Sigmoid colon (tissue), 7 donors: ENCODE measurements at places on chromosomes 2 and 18. TPM values are rescaled to one million over a fixed set of nuclear protein-coding genes. Genes with fewer than 3 reads are reported as not detected.

CAVIN2 gene
- polyA plus RNA-seq: 15.6 TPM

CIDEA gene
- polyA plus RNA-seq: not detected

DNA sequence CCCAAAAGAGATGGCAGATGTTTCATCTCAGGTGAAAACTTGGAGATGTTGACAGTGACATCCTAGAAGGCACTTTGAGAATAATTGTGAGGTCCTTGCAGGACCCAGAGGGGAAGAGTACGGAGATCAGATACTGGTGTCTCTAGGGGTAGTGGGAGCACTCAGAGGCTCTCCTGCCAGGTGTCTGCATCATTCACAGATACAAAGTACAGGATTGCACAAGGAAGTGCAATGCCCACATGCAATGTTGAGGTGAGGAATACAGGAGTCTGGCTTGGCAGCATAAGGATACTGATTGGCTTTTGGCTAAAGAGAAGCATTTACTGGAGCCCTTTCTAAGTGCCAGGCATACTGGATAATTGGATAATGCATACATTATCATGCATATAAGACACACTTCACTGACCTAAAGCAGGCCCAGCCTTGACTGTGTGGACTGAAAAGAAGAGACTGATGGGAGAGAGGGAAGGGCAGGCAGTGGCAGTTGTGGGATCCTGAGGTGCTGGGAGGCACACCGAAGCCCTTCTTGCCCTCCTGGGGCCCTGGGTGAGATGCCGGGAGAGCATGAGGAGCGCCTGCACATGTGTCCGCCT is 31.0 kb upstream of the NCKAP5 start:
- DNase-seq: no peak
- no peaks in the 10 kb centered on the region for H3K36me3 ChIP-seq
- no peaks in the 10 kb centered on the region for H3K4me1 ChIP-seq
- H3K27me3 ChIP-seq: no peaks in the 10 kb centered on the region

TFPI gene
- polyA plus RNA-seq: 25.8 TPM

PRSS56 gene
- polyA plus RNA-seq: not detected

DNA sequence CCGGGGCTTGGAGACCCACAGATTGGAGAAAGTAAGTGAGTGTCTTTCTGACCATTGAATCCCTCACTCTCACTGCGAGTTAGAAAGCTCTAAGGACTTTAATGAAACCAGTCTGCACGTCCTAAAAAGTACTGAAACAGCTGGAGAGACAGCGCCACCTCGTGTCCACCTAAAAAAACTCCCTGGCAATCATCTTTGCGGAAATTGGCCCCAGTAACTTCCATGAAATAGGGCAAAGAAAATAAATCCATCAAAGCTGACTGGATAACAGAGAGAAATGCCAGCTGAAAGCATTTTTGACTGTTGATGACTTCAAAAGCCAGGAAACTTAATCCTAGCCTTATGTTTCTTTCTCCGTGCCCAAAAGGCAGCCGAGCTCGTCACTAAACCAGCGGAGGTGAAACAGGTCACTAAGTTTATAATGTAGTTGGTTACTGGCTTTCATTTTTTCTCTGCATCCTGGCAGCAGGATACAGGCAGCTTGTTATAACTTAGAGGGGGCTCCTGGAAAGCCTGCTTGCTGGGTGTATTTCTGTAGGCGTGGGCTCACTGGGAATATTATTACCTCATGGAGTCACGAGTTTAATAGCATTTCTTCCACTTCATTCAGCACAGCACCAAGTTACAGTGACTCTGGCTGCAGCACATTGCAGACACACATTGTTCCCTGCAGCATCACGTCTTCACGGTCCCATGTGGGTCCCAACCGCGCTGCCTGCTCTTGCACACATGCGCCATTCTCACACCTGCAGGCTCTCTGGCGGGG is 266.5 kb downstream of the HRH4 start:
- H3K4me3 ChIP-seq: no peak overlapping the region
- no peaks in the 10 kb centered on the region for H3K4me1 ChIP-seq
- no peak overlapping the region for H3K27ac ChIP-seq
- peak; percentile 75 for DNase-seq

GRCh38 chr18:77316641-77317040 is 67.0 kb downstream of the GALR1 start:
- peaks cover 6% of the 10 kb centered on the region for H3K4me1 ChIP-seq
- no peaks in the 10 kb centered on the region for H3K27me3 ChIP-seq
- no peaks in the 10 kb centered on the region for H3K36me3 ChIP-seq
- H3K4me3 ChIP-seq: no peak overlapping the region

DNA sequence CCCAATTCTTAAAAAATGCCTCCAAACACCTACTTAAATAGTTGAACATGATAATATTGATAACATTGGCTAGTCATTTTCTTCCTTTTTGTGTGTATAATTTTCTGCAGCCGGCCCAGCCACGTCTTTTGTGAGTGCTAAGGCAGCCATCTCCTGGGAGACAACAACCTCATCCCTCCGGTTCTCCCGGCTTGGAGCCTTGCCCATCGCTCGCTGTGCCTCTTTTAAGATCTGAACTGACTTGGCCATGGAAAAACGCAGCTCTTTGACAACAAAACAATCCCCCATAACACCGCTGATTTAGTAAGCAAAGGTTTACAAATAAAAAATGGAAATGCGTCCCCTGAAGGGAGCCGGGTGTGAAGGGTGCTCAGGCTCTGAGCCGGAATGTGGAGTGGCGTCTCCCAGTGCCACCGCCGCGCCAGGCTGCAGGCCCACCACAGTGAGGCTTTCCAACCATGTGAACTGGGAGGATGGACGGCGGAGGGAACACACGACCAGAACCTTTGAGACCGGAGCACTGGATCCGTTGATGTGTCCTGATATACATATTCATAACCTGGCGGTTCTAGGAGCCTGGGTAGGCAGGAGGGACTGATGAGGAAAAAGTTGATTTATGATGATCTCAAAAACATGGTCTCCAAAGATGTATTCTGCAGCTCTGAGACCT is 87.4 kb downstream of the SMIM21 start:
- DNase-seq: no peak
- no peak overlapping the region for H3K4me3 ChIP-seq
- no peaks in the 10 kb centered on the region for H3K27me3 ChIP-seq

ERFE gene
- not detected for polyA plus RNA-seq

DNA sequence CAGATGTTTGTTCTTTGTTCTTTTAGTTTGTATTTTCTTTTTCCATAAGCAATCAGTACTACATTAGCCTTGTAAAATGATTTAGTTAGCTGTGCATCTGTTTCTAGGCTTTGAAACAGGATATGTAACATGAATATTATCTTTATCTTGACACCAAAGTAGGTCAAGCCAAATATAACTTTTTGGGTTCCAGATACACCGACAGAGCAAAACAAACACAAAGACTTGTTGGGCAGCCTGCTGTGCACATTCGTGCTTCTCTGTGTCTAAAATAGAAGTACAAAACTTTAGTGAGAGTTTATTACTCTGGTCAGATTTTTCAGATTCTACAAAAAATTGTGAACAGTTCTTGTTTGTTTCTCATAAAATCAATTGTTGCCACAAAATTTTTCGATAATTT is 1059.3 kb upstream of the GYPC start:
- H3K4me3 ChIP-seq: no peak overlapping the region
- no peaks in the 10 kb centered on the region for H3K4me1 ChIP-seq
- DNase-seq: no peak
- no peaks in the 10 kb centered on the region for H3K36me3 ChIP-seq

GRCh38 chr18:56569416-56569815 is 69.0 kb downstream of the TXNL1 start:
- H3K27ac ChIP-seq: no peak overlapping the region
- H3K27me3 ChIP-seq: no peaks in the 10 kb centered on the region
- no peak overlapping the region for H3K4me3 ChIP-seq
- no peak for DNase-seq

GRCh38 chr2:27126252-27126710 is 2.7 kb downstream of the ABHD1 start:
- H3K4me3 ChIP-seq: no peak overlapping the region
- H3K4me1 ChIP-seq: no peaks in the 10 kb centered on the region
- DNase-seq: peak; percentile 19
- no peak overlapping the region for H3K27ac ChIP-seq
- peaks cover 14% of the 10 kb centered on the region for H3K36me3 ChIP-seq
- no peaks in the 10 kb centered on the region for H3K27me3 ChIP-seq

GRCh38 chr2:170492010-170492409 is 223.1 kb upstream of the SP5 start:
- no peak overlapping the region for H3K4me3 ChIP-seq
- H3K27ac ChIP-seq: no peak overlapping the region
- no peaks in the 10 kb centered on the region for H3K4me1 ChIP-seq
- no peak for DNase-seq
- no peaks in the 10 kb centered on the region for H3K36me3 ChIP-seq

GAL3ST2 gene
- 13.6 TPM for polyA plus RNA-seq

PCARE gene
- polyA plus RNA-seq: not detected

DNA sequence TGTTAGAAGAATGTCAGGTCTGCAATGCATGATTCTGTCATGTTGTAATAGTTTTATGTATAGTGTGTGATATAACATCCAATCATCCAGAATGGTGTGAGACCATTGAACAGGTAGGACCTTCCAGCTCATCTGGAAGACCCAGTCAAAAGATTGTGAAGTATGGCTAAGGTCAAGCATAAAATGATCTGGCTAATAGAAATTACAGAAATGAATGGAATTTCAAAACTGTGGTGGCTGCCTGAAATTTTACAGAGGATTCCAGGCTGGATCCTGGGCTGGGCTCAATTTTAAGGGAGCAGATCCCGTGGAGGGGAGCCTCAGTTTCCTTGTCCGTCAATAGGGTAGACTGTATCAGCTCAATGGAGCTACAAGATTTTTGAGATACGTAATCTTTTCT is 39.1 kb downstream of the ACKR3 start:
- no peaks in the 10 kb centered on the region for H3K4me1 ChIP-seq
- no peak overlapping the region for H3K27ac ChIP-seq
- no peaks in the 10 kb centered on the region for H3K27me3 ChIP-seq
- no peak overlapping the region for H3K4me3 ChIP-seq
- H3K36me3 ChIP-seq: no peaks in the 10 kb centered on the region
- DNase-seq: no peak

GRCh38 chr2:174659069-174659900 is 61.7 kb upstream of the WIPF1 start:
- peaks cover 53% of the 10 kb centered on the region for H3K4me1 ChIP-seq
- no peaks in the 10 kb centered on the region for H3K27me3 ChIP-seq
- no peak overlapping the region for H3K27ac ChIP-seq
- DNase-seq: no peak
- H3K4me3 ChIP-seq: no peak overlapping the region

DNA sequence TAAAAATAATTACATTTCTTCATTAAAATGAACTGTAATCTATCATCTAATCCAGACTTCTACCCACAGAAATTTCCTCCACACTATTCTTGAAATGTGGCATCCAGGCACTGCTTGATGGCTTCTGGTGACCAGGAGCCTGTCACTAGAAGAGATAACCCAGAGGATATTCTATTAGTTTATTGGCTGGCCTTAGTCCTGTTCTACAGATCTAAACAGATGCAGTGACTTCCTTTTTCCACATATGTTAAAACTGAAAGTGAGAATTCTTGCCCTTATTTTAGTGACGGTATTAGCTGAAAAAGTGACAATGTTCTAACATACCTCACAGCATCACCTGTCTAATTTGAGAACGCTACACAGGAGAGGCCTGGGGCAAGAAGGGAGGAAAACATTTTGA is 775.4 kb downstream of the TSN start:
- H3K4me3 ChIP-seq: no peak overlapping the region
- H3K27ac ChIP-seq: no peak overlapping the region
- H3K4me1 ChIP-seq: peaks cover 5% of the 10 kb centered on the region
- DNase-seq: no peak

DNA sequence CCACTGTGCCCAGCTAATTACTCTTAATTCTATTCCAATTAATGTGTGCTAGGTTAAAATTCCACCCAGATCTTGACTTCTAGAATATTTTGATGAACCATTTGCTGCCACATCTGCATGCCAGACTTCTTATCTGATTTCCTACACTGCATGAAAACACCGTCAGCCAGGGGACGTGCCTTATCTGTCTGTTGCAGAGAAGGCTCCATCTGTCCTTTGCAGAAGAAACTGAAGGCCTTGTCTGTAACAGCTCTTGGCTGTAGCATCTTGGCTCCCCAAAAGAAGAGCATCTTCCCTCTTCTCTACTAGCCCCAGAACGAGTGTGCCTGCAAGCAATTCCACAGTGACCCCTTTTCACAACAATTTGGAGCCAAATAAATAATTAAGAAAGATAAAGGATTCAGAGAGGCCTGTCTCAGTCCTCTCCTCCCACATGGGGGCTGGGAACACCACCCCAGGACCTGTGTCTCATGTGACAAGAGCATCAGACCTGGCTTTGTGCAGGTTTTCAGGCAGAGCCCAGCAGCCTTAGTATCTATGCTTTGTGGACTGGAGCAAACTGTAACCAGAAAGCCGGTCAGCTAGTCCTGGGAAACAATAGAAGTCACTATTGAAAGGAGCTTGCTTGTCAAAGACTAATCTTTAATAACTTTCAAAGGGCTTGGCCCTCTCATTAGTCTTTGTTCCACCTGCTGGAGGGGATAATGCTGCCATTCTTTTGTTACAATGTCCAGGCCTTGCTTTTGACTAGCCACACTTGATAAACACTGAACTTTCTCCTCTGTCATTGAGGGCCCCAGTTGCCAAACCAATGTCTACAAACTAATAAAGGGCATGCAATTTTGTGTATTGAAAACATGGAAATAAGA is 84.0 kb upstream of the NEUROD1 start:
- no peaks in the 10 kb centered on the region for H3K4me1 ChIP-seq
- no peaks in the 10 kb centered on the region for H3K36me3 ChIP-seq
- DNase-seq: no peak
- H3K4me3 ChIP-seq: no peak overlapping the region

NOL4 gene
- not detected for polyA plus RNA-seq

GRCh38 chr2:127187081-127187775 is 32.9 kb downstream of the CYP27C1 start:
- no peak overlapping the region for H3K27ac ChIP-seq
- peak; percentile 30 for DNase-seq
- no peaks in the 10 kb centered on the region for H3K4me1 ChIP-seq
- H3K4me3 ChIP-seq: no peak overlapping the region

DNA sequence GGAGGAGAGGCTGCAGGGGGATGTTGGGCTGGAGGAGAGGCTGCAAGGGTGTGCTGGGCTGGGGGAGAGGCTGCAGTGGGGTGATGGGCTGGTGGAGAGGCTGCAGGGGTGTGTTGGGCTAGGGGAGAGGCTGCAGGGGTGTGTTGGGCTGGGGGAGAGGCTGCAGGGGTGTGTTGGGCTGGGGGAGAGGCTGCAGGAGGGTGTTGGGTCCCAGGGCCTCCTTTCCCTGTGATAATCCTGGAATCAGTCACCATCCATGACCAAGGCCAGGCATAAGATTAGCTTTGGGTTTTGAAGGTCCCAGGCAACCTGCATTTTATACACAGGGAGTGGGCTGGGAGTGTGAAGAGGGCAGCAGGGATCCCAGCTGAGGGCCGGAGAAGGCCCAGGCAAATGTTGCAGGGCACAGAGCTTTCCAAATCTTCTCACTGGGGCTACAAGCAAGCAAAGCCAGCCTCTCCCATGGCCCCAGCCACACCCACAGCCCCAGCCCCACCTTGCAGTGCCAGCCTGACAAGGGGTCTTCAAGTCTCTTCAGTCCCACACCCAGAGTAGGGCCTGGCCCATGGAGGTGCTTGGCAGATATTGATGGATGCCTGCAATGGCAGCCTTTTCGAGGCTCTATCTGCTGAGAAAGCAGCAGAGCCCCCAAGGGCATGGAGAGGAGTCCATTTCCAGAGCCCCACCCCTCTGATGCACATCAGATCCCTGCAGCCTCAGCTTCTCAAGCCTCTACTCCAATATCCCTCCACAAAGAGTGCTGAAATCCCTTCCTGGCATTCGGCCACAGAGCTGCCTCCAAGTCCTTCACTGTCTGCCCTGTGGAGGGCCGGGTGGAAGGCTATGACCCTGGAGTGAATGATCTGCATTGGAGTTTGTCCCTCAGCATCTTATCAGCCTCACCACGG is 50.3 kb upstream of the GLI2 start:
- no peak overlapping the region for H3K4me3 ChIP-seq
- no peak overlapping the region for H3K27ac ChIP-seq
- no peaks in the 10 kb centered on the region for H3K4me1 ChIP-seq
- H3K36me3 ChIP-seq: no peaks in the 10 kb centered on the region

MPV17 gene
- 22.2 TPM for polyA plus RNA-seq
